B cell (primary cell): ENCODE measurements at places on chromosomes 7 and 10. TPM values are rescaled to one million over a fixed set of nuclear protein-coding genes. Genes with fewer than 3 reads are reported as not detected.

GRCh38 chr10:125163803-125164202 lies 3.4 kb upstream of the CTBP2 start:
- H3K4me1 ChIP-seq = peaks cover 3% of the 10 kb centered on the region
- no peak for DNase-seq
- no peak overlapping the region for H3K4me3 ChIP-seq
- no peak overlapping the region for H3K27ac ChIP-seq
- no peaks in the 10 kb centered on the region for H3K36me3 ChIP-seq
- no peaks in the 10 kb centered on the region for H3K27me3 ChIP-seq

The DENND2A gene
- not detected in 2 replicates for total RNA-seq

The HABP2 gene
- 0.10 TPM in 1 of 2 replicates, not detected in the other for total RNA-seq

The PCLO gene
- 0.05 and 0.32 TPM in 2 replicates for total RNA-seq

The MMD2 gene
- total RNA-seq = not detected in 2 replicates

The NCF1 gene
- 183 and 189 TPM in 2 replicates for total RNA-seq

DNA sequence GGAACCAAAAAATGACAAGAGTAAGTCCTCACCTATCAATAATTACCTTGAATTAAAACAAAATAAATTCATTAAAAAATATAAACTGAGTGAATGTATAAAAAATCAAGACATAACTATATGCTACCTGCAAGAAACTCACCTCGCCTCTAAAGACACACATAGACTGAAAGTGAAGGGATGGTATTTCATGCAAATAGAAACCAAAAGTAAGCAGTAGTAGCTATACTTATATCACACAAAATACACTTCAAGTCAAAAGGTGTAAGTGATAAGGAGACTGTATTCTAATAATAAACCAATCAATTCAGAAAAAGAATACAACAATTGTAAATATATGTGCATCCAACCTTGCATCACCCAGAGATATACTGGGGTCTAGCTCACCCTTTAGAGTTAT lies 332.6 kb downstream of the SH2D4B start:
- H3K27ac ChIP-seq = no peak overlapping the region
- no peak for DNase-seq
- H3K36me3 ChIP-seq = no peaks in the 10 kb centered on the region
- no peak overlapping the region for H3K4me3 ChIP-seq

The UPP1 gene
- 5.8 and 6.8 TPM in 2 replicates for total RNA-seq

- H3K27me3 ChIP-seq = no peaks in the 10 kb centered on the region
- no peaks in the 10 kb centered on the region for H3K36me3 ChIP-seq
- no peak overlapping the region for H3K27ac ChIP-seq
- no peak overlapping the region for H3K4me3 ChIP-seq
- no peak for DNase-seq
- peaks cover 3% of the 10 kb centered on the region for H3K4me1 ChIP-seq
Measured at GRCh38 chr10:93503075-93503474, 6.7 kb downstream of the CEP55 start.

- H3K36me3 ChIP-seq = no peaks in the 10 kb centered on the region
- H3K4me1 ChIP-seq = no peaks in the 10 kb centered on the region
- peak; percentile 26 for DNase-seq
- no peaks in the 10 kb centered on the region for H3K27me3 ChIP-seq
- H3K4me3 ChIP-seq = no peak overlapping the region
Measured at GRCh38 chr7:131544449-131545301, 11.8 kb downstream of the PODXL start.

GRCh38 chr7:47411901-47412300 lies 170.0 kb downstream of the TNS3 start:
- no peaks in the 10 kb centered on the region for H3K27me3 ChIP-seq
- no peak overlapping the region for H3K27ac ChIP-seq
- peaks cover 5% of the 10 kb centered on the region for H3K36me3 ChIP-seq
- H3K4me1 ChIP-seq = no peaks in the 10 kb centered on the region
- H3K4me3 ChIP-seq = no peak overlapping the region

The DGKI gene
- not detected in 2 replicates for total RNA-seq

The GBX1 gene
- total RNA-seq = not detected in 2 replicates
